ENCODE measurements at places on chromosomes 1 and 21.
A peak's percentile ranks its signal among the peaks of the same experiment; 100 is the strongest.

- DNase-seq: no peak
These were observed 601 bp downstream of the CCT8 start for GRCh38 chr21:29072873-29073221.

GRCh38 chr1:16615253-16616252, 2.2 kb upstream of the NBPF1 start:
- DNase-seq: no peak

GRCh38 chr1:32695098-32695904, 7.3 kb downstream of the SYNC start:
- DNase-seq: peak; percentile 78

DNA sequence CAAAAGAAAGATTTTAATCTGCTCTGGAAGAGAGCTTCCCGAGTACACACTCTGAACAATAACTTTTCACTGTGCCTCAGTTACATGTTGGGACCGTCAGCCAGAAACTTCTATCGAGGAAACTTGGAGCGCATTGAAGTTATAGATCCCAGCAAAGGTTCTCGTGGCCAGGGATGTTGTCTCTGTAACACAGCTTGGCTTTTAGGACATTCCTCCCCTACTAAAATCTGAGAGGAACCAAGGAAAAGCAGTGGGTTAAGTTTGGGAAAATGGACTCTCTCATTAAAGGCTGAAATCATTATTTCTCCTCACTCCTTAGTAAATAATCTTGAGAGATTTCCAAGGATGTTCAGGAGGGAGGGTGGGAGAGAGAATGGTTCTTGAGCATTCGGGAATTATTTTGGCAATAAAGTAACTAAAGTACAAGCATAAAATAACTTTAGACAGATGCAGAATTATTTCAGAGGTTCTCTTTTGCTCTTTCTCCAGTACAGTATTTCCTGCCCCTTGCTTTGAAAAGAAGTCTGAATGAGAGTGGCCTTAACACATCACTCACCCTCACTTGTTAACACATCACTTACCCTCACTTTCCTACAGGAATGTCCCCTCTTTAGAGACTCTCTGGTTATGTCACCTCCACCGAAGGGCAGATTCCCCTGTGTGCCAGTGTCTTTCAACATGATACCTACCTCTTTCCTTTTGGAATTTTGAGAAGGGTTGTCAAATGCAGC, 1.8 kb upstream of the NFIA start:
- peak; percentile 37 for DNase-seq

GRCh38 chr1:173988068-173988467, 34.1 kb downstream of the RC3H1 start:
- no peak for DNase-seq

DNA sequence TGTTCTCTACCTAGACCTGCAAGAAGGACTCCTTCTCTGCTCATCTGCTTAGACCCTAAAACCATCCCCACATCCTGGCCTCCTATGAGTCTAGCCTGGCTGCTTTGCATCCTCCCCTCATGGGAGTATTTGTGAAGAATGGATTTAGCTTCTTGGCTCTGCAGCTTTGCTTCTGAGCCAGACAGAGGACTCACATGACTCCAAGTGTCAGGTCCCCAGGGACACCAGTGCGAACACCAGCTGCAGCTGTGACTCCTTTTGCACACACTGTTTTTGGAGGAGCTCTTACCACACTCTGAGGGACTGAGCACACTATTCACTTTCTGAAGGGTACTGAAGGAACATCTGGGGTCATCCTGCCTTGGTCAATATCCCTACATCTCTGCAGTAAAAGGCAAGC, 131.8 kb upstream of the SGIP1 start:
- DNase-seq: no peak

DNA sequence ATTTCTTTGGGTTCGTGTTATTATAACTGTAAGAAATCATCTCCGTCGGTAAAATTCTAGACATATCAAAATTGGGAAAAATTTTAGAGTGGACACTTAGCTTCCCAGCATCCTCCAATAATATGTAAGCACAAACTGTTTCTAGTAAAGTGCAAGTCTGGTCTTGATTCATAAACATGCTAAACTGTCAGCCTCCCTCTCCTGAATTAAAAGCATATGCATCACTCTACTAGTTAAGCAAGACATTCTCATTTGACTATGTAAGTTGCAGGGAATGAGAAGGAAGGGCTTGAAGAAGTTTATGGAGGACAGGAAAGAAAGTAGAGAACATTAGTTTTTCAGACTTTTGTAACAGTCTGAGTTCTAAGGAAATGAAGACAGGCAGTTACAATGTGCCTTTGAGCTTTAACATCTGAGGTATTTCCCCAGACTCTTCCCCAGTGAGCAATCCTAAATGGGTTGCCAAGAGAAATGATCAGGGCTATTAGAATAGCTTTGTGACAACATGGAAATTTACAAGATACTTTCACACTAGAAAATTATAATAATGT, 90.0 kb downstream of the TYW3 start:
- DNase-seq: no peak

- no peak for DNase-seq
These were observed 679.5 kb downstream of the MATN1 start for GRCh38 chr1:30043731-30044408.

- DNase-seq: no peak
These were observed 34.7 kb upstream of the C1orf115 start for GRCh38 chr1:220655509-220655908.

DNA sequence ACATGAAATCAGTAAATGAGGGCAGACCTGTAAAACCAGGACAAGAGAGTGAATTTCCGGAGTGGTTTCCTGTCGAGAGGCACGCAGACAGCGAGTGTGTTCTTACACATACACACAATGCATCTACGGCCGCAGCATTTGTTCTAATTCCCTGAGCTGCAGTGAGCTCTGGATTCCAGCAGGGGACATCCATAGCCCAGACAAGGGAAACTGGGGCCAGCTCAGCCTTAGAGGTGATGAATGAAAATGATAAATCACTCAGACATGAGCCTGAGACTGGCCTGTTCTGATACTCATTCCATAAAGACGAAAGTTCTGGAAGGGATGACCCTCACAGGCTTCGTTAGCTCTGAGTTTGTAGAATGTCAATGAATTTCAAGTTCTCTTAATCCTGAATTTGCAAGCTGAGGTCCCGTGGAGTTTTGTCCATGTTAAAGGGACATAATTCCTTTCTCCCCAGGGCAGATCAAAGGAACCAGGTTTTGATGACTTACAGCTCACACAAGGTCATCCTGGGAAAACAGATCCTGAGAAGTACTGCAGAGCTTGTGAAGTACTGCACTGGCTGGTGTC, 207.9 kb upstream of the C1orf87 start:
- peak; percentile 87 for DNase-seq

- no peak for DNase-seq
These were observed 132.4 kb downstream of the SDCCAG8 start for GRCh38 chr1:243388276-243388675.

GRCh38 chr1:65001231-65001792, 35.0 kb upstream of the JAK1 start:
- no peak for DNase-seq

GRCh38 chr21:42162831-42163510, 56.0 kb upstream of the ABCG1 start:
- peak; percentile 39 for DNase-seq

- DNase-seq: no peak
These were observed 256.9 kb upstream of the RAB4A start for GRCh38 chr1:229013981-229014380.

Measured in RPMI8226 (cell line).